Stimulated activated CD4-positive, alpha-beta T cell treated with anti-CD3 and anti-CD28 coated beads, Interleukin-4, amount 100 ng/mL, for 24 hours (primary cell): ENCODE measurements at places on chromosomes 4 and X.

DNA sequence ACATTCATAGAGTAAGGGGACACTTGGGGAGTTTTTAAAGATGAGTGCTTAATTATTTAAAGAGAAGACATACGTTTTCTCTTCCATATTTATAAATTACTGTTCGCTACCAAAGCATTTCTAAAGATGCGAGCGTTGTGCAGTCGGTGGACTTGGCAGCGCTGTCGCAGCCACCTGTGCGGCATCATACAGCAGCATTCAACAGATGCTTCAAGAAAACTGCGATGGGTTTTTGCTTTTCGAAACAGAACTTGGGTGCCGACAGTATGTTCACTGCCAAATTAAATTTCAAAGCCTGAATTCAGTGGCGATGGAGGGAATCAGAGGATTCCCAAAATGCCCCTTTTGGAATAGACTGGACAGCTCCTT, 1.6 kb upstream of the HTR2C start:
- no peak for DNase-seq

- peak; percentile 43 for DNase-seq
Observed at GRCh38 chrX:65821721-65822496, 154.5 kb downstream of the MSN start.

- no peak for DNase-seq
Observed at GRCh38 chr4:109701566-109702410, 1.5 kb downstream of the CASP6 start.

DNA sequence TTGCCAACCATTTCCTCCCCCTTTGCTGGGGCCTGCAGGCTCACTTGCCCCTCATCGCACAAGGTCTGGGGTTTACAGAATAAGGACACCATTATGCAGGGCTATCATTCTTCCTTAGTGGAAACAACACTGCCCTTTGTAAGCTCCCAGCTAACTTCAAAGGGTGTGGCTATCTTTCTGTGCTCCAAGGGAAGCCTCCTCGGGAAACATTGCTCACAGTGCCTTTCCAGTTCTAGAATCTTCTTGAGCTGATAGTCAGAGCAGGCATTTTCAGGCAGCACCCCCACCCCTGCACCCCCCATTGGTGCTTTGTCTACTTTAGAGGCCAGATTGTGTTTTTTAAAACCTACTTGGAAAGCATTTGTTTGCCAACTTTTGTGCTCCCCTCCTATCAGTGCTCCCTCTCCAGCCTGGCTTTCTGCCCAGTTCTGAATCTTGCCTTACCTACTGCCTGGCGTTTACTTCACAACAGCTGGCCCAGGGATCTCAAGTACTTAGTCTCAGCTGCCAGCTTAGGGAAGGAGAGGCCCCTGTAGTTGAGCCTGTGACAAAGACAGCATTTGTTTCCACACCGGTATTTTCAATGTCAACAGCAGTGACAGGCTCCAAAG, 53.5 kb downstream of the PLAC1 start:
- DNase-seq, result no peak

DNA sequence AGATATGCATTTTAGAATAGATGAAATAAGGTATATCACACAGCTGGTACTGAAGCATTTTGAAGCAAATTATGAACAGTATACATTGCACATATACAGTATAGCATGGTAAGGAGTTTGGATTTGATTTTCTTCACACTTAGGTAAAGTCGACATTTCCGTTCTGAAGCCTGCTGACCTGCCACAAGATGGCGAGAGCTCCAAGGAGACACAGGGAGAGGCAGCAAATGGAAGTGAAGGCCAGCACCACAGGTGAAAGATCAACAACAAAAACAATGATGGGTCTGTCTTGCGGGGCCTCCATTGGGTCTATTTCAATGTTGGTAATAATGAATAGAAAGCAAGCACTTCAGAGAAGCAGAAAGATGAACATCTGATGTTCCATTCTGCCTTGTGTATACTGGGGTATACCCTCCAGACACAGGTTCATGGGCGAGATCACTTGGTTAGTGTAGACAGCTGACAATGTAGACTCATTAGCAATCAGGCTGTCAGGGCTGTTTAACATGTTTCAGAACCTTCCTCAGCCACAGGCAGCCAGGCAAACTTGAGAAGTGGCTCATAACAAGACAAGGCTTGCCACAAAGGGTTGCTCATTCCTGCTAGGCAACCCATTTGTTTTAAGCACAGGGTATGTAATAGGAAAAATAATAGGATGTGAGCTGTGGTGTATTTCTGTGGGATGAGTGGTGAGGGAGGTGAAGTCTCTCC, 21.4 kb upstream of the NOX1 start:
- DNase-seq, result peak; percentile 4

DNA sequence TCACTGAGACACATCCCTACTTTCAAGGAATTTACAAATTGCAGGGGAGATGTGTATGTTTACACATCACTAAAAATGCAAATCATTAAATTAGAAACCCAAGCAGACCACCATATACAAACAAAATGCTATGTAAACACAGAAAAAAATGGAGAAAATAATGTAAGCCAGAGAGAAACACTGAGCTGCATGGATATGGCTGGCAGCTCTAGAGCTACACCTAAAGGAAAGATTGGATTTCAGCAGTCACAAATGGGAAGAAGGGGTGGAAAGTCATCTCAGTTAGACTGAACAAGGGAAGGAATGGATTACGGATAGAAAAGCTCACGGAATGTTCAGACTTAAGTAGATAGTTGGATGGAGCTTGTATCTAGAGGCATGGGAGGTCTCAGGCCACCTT, 186.3 kb downstream of the MOSPD2 start:
- DNase-seq, result no peak

DNA sequence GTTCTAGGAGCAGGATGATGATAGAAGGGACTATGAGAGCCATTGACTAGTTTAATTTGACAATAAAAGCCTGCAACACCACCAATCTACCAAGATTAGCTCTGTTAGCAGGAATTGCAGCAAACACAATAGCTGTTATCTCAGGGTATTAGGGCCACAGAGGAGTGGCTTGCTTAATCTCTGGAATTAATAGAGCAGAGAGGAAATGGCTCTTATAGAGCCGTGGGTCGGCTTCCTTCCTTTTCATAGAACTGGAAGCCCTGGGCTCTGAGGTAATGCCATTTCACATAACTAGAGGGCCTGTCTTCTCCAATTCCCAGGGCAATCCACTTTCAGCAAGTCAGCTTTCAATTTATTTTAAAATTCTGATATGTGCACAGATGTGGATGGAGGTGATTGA, 83.0 kb downstream of the MAMLD1 start:
- DNase-seq, result no peak

DNA sequence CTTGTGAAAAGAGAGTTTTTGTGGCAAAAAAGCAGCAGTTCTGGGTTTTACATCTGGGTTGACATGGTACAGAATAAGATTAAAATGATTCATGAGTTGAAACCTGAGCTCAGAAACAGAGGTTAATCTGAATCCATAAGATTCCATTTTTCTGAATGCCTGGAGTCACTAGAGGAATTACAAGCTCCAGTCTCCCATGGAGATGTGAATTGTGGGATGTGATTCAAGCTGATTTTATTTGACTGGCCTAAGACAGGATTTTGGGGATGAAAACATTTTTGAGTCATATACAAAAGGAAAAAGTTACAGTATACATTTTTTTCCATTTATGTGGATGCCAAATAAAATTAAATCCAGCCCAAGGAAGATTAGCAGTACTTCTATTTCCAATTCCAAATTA, 161.1 kb downstream of the RBM46 start:
- DNase-seq, result no peak

DNA sequence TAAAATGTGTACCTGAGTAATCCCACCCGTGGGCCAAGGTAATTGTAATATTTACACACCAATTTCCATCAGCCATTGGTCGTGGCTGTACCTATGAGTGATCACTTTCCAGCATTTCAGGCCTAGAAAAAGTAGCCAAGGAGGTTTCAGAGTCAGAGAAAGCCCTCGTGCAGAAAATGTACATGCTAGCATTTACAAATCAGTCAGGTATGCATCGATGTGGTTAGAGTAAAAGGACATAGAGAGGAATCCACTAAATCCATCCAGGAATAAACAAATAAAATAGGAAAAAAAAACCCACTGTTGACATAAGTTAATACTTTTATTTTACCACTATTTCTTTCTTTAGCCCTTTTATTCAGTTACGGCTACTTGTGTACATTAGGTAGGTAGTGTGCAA, 256.8 kb downstream of the TRIML1 start:
- DNase-seq, result no peak

GRCh38 chr4:108346818-108347210, 178.1 kb upstream of the LEF1 start:
- DNase-seq, result no peak

GRCh38 chr4:80103629-80104028, 30.6 kb upstream of the ANTXR2 start:
- DNase-seq, result no peak

DNA sequence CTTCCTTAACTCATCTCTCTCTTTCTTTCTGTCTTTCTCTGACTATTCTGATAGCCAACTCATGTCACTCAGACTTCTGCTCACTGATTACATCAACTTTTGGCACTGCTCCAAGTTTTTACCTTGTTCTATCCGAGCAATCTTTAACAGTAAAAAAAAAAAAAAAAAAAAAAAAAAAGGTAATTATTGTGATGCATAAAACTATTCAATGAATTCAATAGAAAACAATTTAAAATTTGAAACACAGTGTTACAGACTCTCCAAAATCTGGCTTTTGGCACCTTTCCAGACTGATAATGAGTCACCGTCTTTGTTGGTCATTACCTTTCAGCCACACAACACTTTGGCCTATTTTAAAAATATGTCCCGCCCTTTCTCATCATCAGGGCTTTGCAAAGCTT, 229.5 kb downstream of the GALNTL6 start:
- no peak for DNase-seq

DNA sequence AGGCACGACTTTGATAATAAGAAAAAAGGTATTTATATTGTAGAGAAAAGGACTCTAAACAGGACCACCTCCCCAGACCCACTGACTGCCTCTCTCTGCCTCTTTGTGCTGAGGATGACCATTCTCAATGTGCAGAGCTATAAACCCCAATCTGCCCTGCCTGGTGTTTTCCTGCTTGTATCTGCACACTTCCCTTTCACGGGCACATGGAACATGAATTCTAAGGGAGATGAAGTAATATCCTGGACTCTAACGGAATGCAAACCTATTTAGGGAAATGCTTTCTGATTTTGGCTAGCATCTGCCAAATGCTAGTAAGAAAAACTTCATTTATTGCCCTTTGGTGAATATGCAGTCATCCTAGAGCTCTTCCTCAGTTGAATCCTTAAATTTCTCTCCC, 2.4 kb downstream of the DIPK2B start:
- no peak for DNase-seq

GRCh38 chr4:146058531-146058930, 117.0 kb upstream of the LSM6 start:
- no peak for DNase-seq

DNA sequence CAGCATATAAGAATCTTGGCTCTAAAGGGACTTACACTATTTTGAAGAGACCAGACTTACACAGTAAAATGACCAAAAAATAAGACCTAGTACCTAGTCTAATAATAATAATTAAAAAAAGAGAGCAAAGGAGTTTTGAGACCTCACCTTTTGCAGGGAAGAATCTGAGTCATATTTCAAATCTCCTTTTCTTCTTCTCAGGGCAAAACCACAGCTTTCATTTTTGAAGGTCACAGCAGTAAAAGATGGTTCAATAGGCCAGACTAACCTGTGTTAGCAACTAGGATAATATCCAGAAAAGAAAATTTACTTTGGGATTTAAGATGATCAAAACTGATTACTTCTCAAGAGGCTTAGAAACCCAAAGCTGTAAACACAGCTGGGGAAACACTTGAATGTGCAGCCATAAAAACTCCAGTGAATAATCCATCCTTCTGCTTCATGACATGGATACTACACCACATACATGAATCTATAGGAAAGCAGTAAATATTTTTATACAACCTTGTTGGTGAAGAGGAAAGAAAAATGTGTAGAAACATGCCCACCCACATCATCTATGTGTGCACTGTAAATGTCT, 25.9 kb upstream of the LNX1 start:
- no peak for DNase-seq

DNA sequence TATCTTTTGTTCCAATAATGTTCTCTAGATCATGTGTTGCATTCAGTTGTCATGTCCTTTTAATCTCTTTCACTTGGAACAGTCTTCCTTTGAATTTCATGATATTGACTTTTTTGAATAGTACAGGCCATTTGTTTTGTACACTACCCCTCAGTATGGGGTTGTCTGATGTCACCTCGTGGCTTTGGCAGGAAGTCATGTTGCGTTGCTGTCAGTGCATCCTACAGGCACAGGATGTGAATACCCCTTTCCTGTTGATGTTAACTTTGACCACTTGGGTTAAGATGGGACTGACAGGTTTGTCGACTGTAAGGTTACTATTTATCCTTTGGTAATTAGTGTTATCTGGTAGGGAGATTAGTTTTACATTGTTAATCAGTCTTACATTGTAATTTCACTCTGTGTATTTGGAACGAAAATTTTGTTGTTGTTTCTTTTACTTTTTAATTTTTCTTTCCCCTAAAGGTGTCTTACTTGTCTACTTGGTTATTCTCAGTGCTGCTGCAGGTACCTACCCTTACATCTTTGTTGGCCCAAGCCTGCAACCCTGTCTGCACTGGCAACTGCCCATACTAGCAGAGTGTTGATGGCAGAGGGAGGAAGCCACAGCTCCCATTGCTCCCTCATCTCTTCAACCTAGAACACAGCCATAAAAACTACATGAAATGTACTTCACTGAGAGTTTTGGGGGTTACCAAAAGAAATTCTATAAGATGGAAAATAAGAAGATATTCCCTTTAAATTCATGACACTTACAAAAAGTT, 14.7 kb upstream of the ATP8A1 start:
- peak; percentile 21 for DNase-seq

DNA sequence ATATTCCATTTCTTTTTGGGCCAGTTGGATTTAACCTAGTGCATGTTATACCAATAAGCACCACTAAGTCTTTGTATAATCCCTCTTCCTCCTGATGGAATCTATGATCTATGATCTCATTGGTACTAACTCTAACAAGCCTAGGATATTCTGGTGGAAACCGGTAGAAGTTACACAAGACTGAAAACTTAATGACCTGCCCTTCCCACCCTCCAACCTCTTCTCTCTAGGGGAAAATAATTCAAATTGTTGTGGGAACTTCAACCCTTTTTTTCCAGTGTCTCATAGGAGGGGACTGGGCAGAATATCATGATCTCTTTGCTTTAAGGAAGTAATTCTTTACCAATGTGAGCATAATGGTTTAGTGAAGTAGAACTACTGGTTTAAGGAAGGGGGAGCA, 289.5 kb upstream of the BOD1L1 start:
- DNase-seq, result no peak

- no peak for DNase-seq
Observed at GRCh38 chr4:28211676-28212470, 1351.2 kb downstream of the STIM2 start.

DNA sequence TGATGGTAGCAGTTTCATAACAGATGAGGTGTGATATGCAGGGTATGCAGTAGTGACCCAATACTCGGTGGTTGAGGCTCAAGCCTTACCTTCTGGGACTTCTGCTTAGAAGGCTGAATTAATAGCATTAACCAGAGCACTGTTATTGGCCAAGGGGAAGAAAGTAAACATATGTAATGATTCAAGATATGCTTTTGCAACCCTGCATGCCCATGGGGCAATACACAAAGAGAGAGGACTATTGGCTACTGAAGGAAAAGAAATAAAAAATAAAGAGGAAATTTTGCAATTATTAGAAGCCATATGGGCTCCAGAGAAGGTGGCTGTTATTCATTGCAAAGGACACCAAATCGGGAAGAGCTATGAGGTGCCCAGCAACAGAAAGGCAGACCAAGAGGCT, 8.7 kb downstream of the GAGE10 start:
- no peak for DNase-seq

- DNase-seq, result no peak
Observed at GRCh38 chrX:47245156-47245555, 12.3 kb downstream of the USP11 start.
